ENCODE measurements at places on chromosomes 12 and 14.

DNA sequence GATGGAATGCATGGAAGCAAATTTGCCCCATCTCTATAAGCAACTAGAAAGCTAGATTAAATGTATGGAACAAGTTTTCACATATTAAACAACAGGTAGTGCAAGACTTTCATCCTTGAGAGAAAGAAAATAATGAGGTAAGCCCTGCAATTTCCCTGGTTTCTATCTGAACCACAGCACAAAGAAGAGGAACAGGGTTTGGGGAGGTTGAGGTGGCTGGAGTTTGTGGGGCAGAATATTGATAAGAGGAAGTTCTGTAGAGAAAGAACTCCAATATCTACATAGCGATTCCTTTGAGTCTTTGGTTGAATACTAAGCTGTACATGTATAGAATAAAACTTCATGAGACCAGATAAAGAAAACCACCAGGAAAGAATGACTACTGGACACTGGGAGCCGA lies 96.3 kb upstream of the CCND2 start:
- no peak for DNase-seq

- DNase-seq: no peak
Observed at GRCh38 chr12:70604662-70605061, 32.6 kb downstream of the PTPRB start.

- DNase-seq: no peak
Observed at GRCh38 chr14:69473946-69474345, 10.6 kb upstream of the PLEKHD1 start.

DNA sequence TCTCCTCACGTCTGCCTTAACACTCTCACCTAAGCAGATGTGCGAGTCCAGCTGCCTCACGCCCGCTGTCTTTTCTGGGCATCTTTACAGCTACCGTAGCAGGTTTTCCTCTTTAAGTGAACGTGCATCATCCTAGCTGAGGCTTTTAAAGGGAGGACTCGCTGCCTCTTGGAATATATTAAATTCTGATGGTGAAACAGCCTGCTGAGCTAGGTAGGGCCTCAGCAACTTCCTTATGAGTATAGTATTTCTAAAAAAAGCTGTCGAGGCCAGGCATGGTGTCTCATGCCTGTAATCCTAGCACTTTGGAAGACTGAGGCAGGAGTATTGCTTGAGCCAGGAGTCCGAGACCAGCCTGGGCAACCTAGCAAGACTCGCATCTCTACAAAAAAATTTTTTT lies 32.2 kb downstream of the TESC start:
- DNase-seq: no peak
